Naive B cell (primary cell): ENCODE measurements at places on chromosomes 11 and 22.

DNA sequence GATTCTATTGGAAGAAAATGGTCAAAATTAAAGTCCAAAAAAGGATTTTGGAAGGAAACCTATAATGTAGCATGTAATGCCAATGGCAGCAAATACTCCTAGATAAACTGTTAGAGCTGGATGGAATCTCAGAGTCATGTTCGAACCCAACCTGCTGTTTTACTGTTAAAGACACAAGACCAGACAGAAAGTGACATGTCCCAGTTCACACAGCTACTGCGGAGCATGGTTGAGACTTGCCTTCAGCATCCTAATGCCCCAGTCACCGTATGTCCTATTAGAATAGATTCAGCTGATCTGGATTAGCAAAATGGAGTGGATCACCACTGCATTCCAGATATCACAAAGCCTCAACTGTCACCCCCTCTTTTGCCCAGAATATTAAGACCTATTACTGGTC lies 14.9 kb downstream of the PISD start:
- DNase-seq = no peak

DNA sequence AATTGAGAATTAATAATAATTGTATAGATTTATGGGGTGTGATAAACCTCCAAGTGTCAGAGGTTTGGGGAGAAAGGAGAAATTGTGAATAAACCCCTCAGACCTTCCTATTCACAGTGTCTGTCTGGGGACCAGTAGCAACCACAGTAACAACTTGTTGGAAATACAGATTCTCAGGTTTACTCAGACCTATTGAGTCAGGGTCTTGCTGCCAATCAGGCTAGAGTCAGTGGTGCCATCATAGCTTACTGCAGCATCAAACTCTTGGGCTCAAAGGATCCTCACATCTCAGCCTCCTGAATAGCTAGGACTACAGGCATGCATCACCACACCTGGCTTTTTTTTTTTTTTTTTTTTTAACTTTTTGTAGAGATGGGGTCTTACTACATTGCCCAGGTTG lies 17.3 kb downstream of the SLC3A2 start:
- no peak for DNase-seq

- no peak for DNase-seq
Measured at GRCh38 chr22:39290724-39291161, 28.7 kb downstream of the RPL3 start.

- no peak for DNase-seq
Measured at GRCh38 chr11:12192794-12193514, 82.6 kb downstream of the MICAL2 start.

DNA sequence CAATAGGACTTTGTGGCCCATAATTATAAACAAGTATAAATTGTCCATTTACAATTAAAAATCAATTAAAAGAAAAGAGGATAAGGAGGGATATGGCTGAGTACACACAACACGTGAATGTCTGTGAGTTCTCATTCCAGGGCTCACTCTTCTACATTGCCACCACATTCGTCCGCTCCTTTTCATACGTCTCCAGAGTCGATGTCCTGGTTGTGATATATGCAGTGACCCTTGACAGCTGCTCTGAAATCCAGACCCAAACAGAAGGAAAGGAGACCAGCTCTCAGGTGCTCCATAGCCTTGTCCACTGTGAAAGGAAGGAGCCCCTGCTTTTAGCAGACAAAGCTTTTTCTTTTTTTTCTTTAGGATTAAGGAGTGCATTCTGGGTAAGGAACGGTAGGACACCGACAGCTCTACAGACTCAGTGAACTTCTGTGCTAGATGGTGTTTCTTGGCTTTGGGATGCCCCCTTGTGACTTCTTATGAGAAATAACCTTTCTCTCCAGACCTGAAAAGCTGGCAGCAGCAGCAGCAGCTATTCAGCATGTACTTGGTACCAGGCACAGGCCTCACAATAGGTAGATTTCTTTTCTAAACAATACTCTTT lies 19.7 kb upstream of the DNAJB13 start:
- no peak for DNase-seq

GRCh38 chr11:67504950-67505581 lies at the start of gene PITPNM1:
Gene PITPNM1 (minus strand): TSS chr11:67505363. CDS start chr11:67504180, 1,183 bp downstream.
- peak; percentile 78 for DNase-seq

DNA sequence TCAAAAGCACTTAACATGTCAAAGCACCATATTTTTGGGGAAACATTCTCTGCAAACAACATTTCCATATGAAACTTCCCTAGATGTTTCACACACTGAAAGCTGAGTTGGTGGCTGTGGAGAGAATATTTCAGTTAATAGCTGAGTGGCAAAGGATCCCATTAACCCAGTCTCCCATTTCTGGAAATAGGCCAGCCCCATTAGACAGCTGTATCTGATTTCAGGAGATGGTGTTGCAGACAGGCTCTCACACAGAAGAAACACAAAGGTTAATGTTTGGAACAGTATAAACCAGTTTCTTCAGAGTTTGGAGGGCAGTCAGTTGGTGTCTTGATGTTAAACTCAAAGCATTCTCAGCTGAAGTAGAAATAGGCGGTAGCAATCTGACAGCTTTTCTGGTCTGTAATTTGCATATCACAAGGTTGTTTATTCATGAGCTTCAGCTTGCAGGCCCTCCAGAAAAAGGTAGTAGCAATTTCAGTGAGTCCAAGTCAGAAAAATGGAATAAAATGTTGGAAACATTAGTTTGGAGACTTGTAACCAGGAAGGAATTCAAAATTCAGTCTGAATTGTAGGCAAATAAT lies 15.5 kb upstream of the ZBTB44 start:
- no peak for DNase-seq

DNA sequence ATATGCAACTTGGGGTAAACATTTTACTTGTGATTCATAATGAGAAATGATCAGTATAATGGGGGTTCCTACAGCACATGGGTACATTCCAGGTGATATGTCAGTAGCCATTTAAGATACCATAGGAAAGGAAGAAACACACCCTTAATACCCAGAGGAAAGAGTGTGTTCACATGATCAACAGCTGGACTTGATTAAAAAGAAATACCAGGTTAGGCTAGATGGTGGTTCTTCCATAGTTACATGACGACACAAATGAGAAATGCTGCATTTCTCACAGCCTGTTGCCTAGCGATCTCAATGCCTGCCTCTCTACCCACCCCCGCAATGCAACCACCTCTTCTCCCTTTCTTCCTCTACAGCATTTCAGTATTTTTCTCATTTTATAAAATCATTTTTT lies 96.8 kb downstream of the TTC28 start:
- no peak for DNase-seq

DNA sequence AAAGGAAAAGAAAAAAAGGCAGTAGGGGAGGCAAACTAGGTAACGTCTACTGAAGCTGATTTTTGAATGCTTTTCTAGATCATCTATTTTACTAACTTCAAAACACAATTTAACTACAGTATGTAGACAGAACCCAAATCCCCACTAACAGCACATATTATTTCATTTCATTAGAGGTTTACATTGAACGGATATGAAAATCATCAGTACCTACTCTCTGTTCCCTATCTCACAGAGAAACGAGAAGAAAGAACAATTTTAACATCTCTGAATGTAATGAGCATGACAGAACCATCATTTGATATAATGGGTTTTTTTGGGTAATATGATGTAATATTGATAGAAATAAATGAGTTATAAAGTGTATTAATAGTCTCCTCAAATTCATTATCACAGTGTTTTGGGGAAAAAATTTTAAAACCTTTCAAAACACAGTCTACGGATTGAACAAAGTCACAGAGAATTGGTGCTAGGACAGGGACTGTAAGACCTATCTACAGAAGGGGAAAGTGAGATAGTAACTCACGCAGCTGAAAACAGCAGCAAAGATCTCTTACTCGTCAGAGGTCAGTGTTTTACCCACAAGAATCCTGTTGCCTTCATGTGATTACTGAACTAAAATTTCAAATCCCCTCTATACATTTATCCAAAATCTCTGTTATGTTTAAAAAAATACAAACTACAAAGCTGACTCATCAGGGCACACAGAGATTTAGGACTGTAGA lies 77.3 kb downstream of the ZBTB44 start:
- DNase-seq = no peak

GRCh38 chr11:8277691-8278090 lies 14.0 kb upstream of the LMO1 start:
- DNase-seq = no peak

GRCh38 chr11:16812274-16812673 lies 73.8 kb downstream of the C11orf58 start:
- no peak for DNase-seq

- no peak for DNase-seq
Measured at GRCh38 chr11:83957038-83957900, 671.1 kb upstream of the CCDC90B start.

GRCh38 chr11:119614222-119615002 lies 114.6 kb downstream of the NECTIN1 start:
- DNase-seq = no peak

GRCh38 chr11:3090096-3090901 lies 33.1 kb upstream of the CARS1 start:
- DNase-seq = no peak

DNA sequence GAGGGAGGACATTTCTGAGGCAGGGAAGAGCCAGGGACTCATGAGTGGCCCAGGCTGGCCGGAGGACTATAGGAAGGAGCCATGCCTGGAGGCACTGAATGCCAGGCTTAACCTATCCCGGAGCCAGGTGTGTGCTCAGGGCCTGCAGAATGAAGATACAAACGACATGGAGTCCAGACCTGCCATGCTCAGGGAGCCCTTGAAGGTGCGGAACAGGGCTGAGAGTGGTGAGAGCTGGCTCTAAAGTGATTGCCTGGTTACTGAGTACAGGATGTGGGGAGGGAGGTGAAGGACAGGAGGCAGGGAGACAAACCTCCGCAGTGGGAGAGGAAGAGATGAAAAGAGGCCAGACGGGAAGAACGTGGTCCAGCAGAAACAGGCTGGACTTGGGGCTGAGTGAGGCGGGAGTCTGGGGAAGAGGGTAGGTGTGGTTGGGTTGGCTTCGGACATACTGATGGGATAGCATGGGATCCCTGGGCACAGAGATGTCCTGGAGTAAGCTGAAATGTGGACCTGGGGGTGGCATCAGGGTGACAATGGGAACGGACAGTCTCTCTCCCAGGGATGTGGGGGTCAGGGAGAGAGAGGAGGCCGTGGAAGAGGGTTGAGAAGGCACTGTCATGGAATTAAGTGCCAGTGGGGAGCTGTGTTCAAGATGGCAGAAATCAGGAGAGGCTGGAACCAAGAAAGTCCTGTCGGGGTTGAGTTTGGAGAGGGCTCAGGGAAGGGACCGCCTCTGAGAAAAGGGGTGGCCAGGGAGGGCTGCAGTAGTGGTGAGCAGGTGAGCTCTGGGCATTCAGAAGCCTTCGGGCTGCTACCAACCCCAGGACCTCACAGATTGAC lies 1.5 kb upstream of the ANKRD13D start:
- no peak for DNase-seq
